ENCODE measurements at places on chromosomes 11 and 22.
A peak's percentile ranks its signal among the peaks of the same experiment; 100 is the strongest.

DNA sequence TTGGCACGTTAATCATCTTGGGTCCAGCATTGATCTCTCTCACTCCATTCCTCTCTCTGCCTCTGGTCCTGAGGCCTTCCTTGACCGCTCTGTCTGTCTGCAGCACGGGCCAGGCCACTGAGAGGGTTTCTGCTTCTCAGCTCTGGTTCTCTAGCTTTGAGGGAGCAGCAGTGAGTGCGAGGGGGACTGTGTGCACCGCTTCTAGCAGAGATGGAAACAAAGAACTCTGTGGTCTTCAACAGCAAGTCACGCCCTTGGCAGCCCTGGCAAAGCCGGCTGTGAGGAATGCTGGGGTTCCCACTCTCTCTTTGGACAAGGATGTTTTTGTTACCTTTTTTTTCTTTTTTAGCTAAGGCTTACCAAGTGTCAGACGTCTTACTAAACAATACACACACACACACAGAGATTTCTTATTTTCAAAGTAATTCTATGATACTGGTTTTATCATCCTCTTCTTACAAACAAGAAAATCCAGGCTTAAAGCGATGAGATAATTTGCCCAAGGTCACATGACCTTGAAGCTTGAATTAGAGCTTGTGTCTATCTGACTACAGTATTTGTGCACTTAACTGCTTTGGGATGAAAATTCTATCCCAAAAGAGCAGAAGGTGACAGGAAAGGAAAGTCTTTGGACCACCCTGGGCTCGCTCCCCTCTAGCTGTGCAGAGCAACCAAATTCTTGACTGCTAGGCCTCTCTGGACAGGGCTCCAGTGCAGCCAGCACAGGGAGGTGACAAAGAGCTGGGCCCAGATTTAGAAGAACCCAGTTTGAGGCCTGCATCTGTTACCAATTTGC lies 293.2 kb downstream of the NTM start:
- DNase-seq, result no peak

GRCh38 chr11:76742902-76743301 lies 40.3 kb upstream of the TSKU start:
- DNase-seq, result peak; percentile 68

DNA sequence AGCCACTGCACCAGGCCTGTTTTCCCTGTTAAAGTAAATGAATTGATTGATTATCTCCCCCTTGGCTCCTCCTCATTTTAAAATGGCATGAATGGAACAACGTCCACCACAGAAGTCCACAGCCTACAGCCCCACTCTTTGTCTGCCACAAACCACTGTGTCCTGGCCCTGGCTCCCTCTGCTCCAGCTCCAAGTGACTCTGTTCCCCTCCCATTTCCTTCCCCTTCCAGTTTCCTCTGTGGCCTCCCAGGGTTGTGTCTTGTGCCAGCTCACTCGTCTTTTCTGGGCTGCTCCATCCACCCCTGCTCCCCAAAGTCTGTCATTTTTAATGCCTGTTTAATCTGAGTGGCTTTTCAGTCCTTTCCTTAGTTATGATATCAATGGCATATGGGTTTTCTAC lies 52.4 kb upstream of the CD5 start:
- no peak for DNase-seq

- DNase-seq, result peak; percentile 64
These were observed 28.5 kb downstream of the RCOR2 start for GRCh38 chr11:63888170-63889086.

GRCh38 chr11:23090659-23091058 lies 230.4 kb upstream of the CCDC179 start:
- no peak for DNase-seq

- no peak for DNase-seq
These were observed 1.4 kb upstream of the LIPT2 start for GRCh38 chr11:74494916-74495315.

DNA sequence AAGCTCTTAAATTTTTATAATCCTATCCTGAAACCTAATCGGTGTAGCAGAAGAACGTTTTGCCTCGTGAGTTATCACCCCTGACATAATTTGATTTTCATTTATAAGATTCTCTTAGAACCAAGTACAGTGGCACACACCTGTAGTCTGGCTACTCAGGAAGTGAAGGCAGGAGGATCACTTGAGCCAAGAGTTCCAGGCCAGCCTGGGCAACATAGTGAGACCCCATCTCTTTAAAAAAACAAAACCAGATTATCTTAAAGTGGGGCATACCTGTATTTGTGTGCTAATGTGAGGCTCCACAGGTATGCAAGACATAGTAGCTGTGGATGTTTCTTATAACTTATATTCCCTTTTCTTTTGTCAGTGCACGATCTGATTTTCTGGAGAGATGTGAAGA lies 19.0 kb downstream of the ZFTA start:
- DNase-seq, result no peak

DNA sequence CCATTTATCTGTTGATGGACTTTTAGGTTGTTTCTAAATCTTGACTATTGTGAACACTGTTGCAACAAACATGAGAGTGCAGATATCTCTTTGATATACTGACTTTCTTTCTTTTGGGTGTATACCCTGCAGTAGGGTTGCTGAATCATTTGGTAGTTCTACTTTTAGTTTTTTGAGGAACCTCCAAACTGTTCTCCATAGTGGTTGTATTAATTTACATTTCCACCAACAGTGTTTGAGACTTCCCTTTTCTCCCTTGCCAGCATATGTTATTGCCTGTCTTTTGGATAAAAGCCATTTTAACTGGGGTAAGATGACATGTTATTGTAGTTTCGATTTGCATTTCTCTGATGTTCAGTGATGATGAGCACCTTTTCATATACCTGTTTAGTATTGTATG lies 330.0 kb downstream of the DDX10 start:
- no peak for DNase-seq

- DNase-seq, result no peak
These were observed 8.0 kb downstream of the TMPRSS6 start for GRCh38 chr22:37101311-37102066.
